ENCODE measurements at places on chromosomes 2 and 18.

GRCh38 chr2:236394571-236394970, 130.4 kb upstream of the ASB18 start:
- no peak for DNase-seq

DNA sequence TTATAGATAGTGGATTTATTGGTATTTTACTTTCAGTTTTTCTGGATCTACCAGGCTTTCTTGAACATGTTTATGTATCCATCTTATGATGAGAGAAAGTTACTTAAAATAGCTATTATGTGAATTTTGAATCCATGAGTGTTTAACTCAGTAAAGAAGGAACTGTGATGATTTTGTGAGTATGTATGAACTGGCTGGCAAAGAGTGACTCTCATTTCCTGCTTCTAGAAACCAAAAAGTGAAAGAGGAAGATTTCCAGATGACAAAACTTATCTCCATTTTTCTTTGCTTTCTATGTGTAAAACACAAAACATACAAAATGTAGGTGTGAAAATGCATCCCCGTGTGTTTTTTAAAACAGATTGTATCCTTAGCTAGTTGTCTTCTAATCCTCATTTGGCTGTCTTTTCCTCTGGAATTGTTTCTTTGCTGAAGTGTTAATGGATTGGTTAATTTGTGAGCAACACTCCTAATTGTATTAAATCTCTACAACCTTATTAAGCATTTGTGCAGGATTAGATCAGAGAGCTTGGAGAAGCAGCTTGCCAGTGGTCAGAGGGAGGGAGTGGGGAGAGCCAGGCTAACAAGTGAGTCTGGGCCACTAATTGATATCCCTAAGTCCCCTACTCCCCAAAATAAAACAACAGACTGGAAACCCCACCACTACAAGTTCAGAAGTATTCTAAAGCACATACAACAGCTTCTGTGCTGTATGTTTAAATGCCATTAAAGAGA, 23.9 kb downstream of the PTPRM start:
- DNase-seq = no peak

GRCh38 chr2:236674646-236675045, 105.0 kb downstream of the ACKR3 start:
- DNase-seq = no peak

DNA sequence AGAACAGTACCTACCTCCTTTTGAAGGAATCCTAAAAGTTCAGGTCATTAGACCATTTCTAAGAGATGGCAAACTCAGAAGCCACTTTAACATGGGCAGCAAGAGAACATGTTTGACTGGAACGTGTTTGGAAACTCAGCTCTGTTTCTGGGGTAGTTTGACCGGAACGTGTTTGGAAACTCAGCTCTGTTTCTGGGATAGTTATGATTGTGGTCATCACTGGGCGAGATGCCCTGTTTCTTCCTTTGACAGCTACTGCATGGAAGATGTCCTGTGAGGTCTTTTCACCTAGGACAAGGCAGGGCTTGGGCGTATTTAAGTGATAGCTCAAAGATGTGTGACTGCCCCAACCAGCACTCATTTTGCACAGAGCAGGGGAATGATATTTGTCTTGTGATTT, 19.9 kb upstream of the SERPINB13 start:
- no peak for DNase-seq

DNA sequence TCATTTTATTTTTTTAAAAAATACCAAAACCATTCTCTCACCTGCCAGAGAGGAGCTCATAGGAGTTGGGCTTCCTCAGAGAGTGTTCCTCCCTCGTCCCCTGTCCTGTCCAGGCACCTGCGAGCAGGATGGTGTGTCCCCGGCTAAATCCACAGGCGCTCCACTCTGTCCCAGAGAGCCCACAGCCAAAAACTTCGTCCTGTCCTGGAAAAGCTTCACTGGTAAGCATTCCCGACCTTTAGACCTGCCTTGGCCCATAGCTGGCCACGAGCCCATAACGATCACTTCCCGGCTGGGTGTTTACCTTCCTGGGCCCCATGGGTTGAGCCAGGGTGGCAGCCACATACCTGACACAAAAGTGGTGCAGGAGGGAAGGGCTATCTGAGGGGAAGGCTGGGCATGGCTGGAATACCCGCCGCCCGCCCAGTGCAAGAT, at the start of gene NGEF:
Gene NGEF, minus strand, starts transcription at position 230 of the 435 bp plus-strand sequence. CDS start 38,366 bp downstream, outside the sequence.
- DNase-seq = no peak

- DNase-seq = no peak
Observed at GRCh38 chr2:28292491-28292890, 100.2 kb upstream of the FOSL2 start.

- DNase-seq = peak; percentile 45
Observed at GRCh38 chr18:25503567-25504081, 151.7 kb upstream of the ZNF521 start.

Data from hippocampal formation (tissue), 2 donors.